Activated CD8-positive, alpha-beta memory T cell treated with anti-CD3 and anti-CD28 coated beads for 1 hour (primary cell): ENCODE measurements at places on chromosomes 6 and 20.
A peak's percentile ranks its signal among the peaks of the same experiment; 100 is the strongest.

- peak; percentile 2 for DNase-seq
These were observed 51.3 kb upstream of the GLP1R start for GRCh38 chr6:38997128-38997761.

DNA sequence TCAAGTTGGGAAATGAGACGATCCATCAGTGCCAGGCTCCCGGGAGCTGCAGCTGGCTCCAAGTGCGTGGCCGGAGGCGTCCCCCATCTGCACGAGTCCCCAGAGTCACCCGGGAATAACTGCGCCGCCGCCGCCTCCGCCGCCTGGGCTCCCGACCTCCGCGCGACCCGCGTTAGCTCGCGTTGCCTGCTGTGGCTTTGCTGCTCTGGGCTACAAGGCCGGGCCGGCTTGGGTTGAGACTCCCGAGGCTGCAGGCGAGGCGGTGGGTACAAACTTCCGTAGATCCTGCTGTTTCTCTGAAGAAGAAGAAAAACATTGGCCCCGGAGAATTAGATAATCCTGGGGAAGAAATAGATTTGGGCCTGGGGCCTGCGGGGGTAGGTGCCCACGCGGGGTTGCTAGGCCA, 7.4 kb upstream of the LAMP5 start:
- DNase-seq = no peak

DNA sequence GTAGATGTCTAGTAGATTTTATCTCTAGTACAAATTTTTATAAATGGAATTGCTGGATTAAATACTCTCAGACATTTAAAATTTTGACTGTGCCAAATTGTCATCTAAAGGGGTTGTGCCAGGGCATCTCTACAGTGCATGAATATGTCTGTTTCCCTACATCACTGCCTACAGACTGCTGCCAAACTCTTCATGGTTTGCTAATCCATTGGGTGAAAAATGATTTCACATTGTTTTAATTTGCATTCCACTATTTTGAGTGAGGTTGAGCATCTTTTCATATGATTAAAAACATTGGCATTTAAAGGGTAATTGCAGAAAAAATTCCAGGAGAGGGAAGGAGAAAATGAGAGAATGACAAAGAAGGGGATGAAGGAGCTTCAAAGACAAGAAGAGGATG, 267.7 kb upstream of the RNF24 start:
- DNase-seq = no peak

DNA sequence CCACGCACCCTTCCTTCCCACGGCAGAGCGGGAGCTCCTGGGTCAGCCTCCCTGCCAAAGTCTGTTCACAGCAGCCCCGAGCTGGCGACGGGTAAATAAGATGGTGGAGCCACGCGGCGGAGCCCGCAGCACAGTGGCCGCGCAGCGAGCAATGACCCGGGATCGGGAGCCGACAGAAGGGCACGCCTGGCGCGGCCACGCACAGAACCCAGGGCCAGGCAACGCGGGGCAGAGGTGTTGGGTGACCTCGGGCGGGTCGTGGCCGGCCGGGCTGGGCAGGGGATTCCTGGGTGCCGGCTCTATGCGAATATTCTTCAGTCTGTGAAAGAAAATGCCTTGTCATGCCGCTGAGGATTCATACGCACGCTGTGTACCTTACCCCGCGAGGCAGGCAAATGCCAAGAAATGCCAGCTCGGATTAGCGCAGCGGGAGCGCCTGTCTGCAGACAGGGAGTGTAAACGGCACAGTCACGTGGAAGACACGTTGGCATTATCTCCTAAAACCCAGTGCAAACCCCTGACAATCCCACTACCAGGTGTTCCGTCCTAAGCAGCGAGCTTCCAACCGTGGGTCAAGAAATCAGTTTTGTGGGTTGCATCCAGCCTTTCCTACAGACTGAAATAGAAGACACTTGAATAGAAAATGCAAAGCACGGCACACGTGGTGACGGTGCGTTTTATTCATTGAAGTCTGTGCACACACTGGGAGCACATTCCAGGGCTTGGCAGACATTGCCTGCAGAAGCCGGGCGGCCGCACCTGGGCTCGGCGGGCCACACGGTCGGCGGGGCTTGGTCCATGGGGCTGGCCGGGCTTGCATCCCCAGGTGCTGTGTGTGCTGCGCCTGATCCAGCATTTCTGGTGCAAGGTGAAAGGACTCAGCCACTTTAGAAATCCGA, 18.3 kb downstream of the CHRNA4 start:
- DNase-seq = no peak

DNA sequence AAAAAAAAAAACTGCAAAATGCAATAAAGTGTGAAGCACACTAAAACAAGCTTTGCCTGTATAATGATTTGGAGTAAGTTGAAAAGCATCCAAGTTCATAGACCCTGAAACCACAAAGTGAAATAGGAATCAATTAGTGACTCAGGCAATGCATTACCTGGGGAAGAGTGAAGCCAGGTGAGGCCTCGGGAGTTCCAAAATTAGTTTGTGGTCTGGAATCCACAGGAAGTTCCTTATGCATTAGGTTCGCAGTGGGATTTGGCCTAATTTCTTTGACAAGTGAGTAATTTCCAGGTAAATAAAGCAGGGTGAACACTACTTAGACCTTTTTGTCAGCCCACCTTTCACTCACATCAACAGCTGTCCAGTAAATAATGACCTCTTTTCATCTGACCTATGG, 490.8 kb downstream of the CBLN4 start:
- DNase-seq = no peak

DNA sequence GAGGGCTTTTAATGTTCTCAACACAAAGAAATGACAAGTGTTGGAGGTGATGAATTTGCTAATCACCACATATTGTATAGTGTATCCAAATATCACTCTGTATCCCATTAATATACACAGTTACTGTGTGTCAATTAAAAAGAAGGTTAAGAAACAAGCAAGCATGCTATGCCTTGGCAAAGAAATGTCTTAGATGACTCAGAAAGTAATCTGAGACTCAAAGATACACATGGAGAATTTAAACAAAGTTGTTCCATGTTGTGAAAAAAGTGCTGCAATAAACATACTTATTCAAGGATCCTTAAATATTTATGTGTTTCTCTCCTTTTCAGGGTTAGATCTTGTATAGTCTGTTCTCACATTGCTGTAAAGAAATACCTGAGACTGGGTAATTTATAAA, 300.9 kb downstream of the DHX35 start:
- no peak for DNase-seq

DNA sequence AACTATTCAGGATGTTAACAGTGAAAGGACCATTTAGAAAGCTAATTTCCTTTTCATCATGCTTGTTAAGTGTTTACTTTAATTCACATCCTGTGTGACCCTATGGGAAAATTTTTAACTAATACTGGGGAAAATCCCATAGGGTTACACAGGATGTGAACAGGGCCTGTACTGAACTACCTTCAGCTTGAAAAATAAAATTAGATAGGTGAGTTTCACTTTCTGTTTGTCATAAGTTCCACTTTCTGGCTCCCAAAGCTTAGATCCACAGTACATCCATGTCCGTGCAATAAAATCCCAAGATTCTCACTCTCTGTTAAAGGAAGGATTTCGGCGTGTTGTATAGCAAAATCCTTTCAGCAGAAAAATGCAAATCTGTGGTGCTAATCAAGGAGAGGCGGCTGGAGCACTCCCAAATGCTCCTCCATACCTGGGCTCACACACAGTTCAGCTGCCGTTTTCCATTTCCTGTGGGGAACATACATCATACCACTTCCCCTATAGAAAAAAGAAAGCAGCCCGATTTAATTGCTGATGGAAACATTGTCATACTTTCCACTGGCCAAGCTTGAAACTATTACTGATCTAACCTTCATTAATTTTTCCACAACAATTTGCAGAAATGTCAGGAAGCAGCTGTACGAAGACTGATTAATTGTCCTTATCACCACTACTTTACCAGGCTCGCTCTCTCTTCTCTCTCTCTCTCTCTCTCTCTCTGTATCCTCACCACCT, 125.2 kb downstream of the HIVEP2 start:
- no peak for DNase-seq

GRCh38 chr6:117399924-117400323, 25.8 kb downstream of the ROS1 start:
- DNase-seq = no peak

DNA sequence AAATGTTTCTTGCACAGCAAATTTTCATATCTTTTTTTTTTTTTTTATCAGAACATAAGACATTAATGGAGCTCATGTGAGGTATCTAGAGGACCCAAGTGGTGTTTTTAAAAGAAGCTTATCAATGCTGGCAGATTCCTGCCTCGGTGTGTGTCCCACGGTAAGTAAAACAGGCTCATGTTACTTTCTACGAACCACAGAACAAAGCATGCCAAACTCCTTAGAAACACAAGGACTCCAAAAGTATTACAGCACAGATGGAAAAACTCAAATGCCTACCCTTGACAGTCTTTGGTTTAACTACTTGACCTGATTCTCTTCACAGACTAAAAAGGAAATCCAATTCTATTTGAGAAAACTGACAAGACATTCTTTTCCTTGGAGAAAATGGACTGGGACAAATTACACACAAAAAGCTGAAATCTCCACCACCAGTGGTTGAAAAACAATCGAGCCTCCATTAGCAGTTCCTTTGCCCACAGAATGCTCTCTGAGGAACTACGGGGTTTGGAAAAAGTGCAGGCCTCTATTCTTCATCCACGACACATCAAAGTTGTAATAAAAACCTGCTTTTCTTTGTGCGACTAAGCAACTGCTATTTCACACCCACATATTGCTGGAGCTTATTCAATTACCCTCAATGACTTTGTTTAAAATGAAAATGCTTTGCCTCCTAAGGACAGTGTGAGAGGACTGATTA, 5.4 kb downstream of the METTL24 start:
- DNase-seq = no peak

DNA sequence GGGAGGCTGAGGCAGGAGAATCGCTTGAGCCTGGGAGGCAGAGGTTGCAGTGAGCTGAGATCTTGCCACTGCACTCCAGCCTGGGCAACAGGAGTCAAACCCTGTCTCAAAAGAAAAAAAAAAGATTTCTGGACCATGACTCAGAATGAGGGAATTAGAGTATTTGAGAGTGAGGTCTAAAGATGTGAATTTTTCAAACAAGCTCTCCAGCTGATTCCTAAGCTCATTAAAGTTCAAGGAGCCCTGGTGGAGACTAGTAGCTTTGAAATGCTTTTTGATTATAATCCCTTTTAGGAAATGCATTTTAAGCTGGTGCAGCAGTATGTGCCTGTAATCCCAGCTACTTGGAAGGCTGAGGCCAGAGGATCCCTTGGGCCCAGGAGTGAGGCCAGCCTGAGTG, 21.8 kb upstream of the SRF start:
- DNase-seq = no peak

DNA sequence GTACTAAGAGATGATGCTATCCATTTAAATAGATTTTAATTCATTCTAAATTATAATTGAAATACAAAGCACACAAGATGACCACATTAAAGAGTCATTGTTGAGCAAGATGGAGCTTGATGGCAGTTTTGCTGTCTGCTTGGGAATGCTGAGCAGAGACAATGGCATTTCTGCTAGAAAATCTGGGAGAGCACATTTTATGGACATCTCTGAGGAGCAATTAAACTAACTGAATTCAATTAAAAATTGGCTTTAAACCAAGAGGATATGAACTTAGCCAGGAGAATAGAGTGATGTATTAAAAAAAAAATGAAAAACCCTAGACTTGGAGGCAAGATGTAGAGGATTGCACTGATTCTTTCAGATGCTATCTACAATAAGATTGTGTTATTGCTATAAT, 19.1 kb upstream of the ADGRB3 start:
- no peak for DNase-seq

- no peak for DNase-seq
These were observed 632.2 kb downstream of the TENT5A start for GRCh38 chr6:81120280-81120679.

DNA sequence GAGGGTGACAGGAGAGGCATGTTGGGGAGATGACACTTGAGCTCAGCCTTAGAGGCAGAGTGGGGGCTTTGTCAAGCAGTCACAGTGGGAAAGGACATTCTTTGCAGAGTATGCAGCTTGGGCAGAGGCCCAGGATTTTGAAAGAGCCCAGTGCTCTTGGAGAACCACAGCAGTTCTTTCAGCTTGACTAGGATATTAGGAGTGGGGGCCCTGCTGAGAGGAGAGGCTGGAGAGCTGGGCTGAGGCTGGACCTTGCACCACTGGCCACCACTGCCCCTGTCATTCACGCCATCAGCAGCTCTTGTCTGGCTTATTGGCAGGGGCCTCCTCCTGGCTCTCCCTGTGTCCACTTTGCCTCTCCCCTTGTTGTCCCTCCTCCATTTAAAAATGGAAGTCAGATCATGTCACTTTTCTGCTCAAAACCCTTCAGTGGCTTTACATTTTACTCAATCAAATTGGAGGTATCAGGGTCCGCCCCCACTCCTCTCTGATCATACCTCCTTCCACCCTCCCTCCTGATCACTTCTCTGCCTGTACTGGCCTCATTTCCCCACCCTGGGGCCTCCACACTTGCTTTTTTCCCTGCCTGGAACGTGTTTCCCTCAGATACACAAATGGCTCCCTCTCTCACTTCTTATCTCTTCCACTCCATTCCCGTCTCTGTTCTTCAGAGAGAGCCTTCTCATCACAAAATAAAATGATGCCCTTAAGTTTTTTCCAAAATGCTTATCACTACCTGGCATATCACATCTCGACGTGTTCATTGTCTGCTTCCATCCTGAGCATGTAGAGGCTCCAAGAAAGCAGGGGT, 10.5 kb downstream of the MANBAL start:
- no peak for DNase-seq

DNA sequence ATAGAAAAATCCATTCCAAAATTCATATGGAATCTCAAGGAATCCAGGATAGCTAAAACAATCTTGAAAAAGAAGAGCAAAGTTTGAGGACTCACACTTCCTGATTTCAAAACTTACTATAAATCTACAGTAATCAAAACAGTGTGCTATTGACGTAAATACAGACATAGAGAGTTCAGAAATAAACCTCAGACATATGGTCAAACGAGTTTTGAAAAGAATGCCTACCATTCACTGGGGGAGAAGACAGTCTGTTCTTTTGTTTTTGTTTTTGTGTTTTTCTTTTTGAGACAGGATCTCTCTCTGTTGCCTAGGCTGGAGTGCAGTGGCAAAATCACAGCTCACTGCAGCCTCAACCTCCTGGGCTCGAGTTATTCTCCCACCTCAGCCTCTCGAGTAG, 25.3 kb upstream of the PROKR2 start:
- DNase-seq = no peak

- no peak for DNase-seq
These were observed 4.6 kb downstream of the JARID2 start for GRCh38 chr6:15250187-15251168.

DNA sequence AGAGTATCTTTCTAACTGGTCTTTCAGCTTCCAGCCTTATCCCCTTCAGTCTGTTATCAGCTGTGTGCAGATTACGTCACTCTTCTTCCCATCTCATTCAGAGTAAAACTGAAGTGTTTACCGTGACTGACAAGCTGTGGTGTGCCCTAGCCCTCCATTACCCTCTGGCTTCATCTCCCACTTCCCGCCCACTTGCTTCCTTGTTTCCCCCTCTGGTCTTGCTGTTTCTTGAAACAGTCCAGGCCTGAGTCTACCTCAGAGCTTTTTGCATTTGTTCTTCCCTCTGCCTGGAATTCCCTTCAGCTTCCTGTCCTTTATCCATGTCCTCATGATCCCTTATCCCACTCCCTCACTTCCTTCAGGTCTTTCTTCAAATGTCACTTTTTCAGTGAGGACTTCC, 66.9 kb downstream of the CARMIL1 start:
- no peak for DNase-seq
